ENCODE measurements at places on chromosomes 2 and 18. TPM values are rescaled to one million over a fixed set of nuclear protein-coding genes. Genes with fewer than 3 reads are reported as not detected.

DNA sequence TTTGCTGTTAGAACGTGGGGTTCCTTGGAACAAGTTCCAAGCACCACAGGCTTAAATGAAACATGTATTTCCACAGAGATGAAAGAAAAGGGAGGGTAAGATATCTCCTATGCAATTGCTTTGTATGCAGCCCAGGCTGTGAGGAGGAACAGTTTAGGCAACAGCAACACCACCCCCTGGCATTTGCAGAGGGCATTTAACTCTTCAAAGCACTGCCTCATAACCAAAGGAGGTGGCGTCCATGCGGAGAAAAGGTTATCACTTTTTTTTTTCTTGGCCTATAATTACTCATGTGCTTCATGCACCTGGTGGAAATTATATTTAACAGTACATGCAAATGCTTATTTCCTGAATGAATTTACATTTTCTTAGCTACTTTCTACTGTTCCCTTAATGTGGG is 286.0 kb downstream of the LPIN1 start:
- no peak for DNase-seq
- H3K27me3 ChIP-seq: no peaks in the 10 kb centered on the region
- H3K27ac ChIP-seq: no peak overlapping the region
- peaks cover 3% of the 10 kb centered on the region for H3K36me3 ChIP-seq
- no peak overlapping the region for H3K4me3 ChIP-seq
- no peaks in the 10 kb centered on the region for H3K4me1 ChIP-seq

DNA sequence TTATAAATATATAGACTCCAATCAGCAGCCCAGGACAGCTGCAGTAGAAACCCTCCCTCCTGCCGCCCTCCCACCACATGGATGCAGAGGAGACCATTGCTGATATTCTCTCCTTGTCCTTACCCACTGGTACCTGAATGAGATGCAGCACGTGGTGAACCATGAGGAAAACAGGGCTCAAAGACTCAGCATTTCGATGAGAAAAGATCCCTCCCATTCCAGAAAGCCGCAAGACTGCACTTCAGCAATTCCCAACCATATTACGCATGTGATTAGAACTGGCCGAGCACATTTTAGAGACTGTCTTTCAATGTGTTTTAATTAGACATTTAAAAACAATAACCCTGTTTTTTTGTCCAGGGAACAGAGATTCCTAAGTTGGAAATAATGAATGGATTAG is 125.5 kb downstream of the NRP2 start:
- peaks cover 7% of the 10 kb centered on the region for H3K4me1 ChIP-seq
- H3K4me3 ChIP-seq: no peak overlapping the region
- no peak overlapping the region for H3K27ac ChIP-seq
- DNase-seq: no peak
- no peaks in the 10 kb centered on the region for H3K36me3 ChIP-seq
- H3K27me3 ChIP-seq: no peaks in the 10 kb centered on the region

Gene C2orf66
- 0.23 TPM for total RNA-seq

Gene PARD6G
- 28.3 TPM for total RNA-seq

- peaks cover 22% of the 10 kb centered on the region for H3K4me1 ChIP-seq
- H3K36me3 ChIP-seq: no peaks in the 10 kb centered on the region
- no peak overlapping the region for H3K4me3 ChIP-seq
- no peak for DNase-seq
Measured at GRCh38 chr2:200081811-200082210, 126.4 kb downstream of the MAIP1 start.

Gene SP100
- not detected for total RNA-seq

DNA sequence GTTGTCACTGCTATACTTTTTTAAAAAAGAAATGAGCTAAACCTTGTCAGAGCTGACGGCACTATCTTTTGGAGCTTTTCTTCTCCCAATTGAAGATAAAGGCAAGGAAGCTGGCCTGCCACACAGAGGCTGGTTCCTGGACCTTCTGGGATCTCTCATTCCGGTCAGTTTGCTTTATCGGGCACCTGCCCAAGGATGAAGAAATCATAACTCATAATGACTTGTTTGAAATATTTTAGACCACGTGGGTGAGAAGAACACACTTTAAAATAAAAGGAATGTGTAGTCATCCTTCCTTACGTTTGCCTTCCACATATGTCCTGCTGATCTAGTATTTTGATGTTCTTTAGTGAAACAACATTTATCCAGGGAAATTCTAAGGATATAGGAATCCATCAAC is 535.7 kb downstream of the DCC start:
- no peaks in the 10 kb centered on the region for H3K36me3 ChIP-seq
- no peaks in the 10 kb centered on the region for H3K4me1 ChIP-seq
- no peaks in the 10 kb centered on the region for H3K27me3 ChIP-seq

Gene OTOS
- not detected for total RNA-seq

DNA sequence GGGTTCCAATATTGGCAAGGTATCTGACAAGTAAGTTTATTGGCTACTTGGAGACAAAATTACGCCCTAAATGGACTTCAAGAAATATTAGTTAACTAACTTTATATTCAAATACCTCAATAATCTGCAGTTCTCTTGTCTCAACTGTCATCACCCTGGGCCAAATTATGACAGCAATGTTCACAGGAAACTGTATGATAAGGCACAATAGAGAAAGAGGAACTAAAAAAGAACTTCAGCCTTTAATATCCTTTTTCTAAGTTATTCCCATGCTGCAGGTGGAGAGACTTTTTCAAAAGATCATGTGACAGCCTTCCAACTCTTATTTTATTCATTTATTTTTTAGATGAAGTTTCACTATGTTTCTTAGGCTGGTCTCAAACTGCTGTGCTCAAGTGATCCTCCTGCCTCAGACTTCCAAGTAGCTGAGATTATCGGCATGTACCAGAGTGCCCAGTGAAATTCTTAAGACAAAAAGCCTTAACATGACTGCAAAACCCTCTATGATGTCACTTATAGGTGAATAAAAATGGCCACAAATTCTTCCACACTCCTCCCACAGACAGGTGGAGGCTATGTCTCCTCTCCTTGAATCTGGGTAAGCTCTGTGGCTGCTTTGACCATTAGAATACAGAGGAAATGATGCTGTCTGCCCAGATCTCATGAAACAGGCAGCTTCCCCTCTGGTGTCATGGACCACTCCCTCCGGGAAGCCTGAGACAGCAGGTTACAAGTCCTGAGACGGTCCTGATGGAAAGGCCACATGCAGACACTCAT is 211.0 kb downstream of the TGIF1 start:
- no peak overlapping the region for H3K4me3 ChIP-seq
- DNase-seq: no peak
- no peaks in the 10 kb centered on the region for H3K36me3 ChIP-seq
- no peaks in the 10 kb centered on the region for H3K27me3 ChIP-seq

DNA sequence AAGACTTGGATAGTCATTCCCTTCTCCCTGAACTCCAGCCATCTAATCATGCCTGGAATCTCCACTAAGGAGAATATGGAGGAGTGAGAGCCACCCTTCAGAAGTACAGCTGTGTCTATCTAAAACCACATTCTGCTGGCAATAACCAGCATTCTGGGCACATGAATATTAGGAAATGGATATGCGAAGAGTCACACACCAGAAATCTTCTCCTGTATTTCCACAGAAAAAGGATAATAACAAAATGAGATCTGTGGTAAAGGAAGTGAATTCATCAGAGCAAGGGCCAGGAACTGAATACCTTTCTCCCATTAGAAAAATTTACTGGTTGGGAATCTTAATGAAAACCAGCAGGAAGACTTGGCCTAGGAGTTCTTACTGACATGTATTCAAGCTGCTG is 218.8 kb downstream of the SCG2 start:
- no peak overlapping the region for H3K27ac ChIP-seq
- no peaks in the 10 kb centered on the region for H3K36me3 ChIP-seq
- H3K4me3 ChIP-seq: no peak overlapping the region
- no peaks in the 10 kb centered on the region for H3K27me3 ChIP-seq
- DNase-seq: no peak

- peaks cover 39% of the 10 kb centered on the region for H3K4me1 ChIP-seq
- no peaks in the 10 kb centered on the region for H3K36me3 ChIP-seq
- H3K4me3 ChIP-seq: peak overlapping the region; percentile 82
- no peak for DNase-seq
- peaks cover 77% of the 10 kb centered on the region for H3K27me3 ChIP-seq
- H3K27ac ChIP-seq: no peak overlapping the region
Measured at GRCh38 chr2:70552501-70553333, 909 bp downstream of the TGFA start.

DNA sequence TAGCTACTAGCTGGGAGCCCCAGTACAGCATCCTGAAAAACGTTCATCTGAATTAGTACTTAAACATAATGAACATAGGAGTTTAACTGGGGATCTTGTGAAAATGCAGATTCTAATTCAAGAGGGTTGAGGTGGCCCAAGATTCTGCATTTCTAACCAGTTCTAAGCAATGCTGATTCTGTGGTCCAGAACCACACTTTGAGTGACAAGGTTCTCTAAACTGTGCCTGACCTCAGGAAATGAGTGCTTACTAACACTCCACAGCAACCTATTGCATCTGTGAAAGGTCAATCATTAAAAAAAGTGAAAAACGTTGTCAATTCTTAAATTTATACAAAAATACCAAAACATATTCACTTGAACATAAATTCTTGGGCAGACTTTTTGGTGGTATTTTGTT is 157.1 kb upstream of the ZFP36L2 start:
- H3K36me3 ChIP-seq: no peaks in the 10 kb centered on the region
- no peaks in the 10 kb centered on the region for H3K27me3 ChIP-seq
- DNase-seq: no peak
- no peaks in the 10 kb centered on the region for H3K4me1 ChIP-seq

DNA sequence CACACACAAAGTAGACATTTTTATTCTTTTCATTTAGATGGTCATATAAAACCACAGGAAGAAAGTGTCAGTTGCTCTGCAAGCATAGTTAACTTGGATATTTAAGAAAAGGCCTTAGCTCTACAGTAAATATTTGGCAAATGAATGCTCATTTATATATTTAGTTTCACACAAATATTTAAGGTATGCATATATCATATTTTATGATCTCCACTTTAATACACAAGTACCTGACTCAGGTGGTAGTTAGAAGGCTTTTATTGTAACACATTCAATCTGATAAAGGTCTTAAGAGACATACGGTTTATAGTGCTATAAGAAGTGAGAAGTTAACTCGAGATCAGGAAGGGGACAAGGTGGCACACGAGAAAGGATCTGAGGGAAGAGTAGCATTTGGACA is 363.1 kb downstream of the NBAS start:
- peaks cover 8% of the 10 kb centered on the region for H3K36me3 ChIP-seq
- H3K4me3 ChIP-seq: no peak overlapping the region
- no peak overlapping the region for H3K27ac ChIP-seq
- H3K4me1 ChIP-seq: no peaks in the 10 kb centered on the region
- no peak for DNase-seq

- DNase-seq: no peak
- no peak overlapping the region for H3K4me3 ChIP-seq
- peak overlapping the region; percentile 37 for H3K27ac ChIP-seq
- H3K27me3 ChIP-seq: no peaks in the 10 kb centered on the region
Measured at GRCh38 chr2:58063641-58064040, 17.0 kb downstream of the VRK2 start.

Gene TBR1
- 0.09 TPM for total RNA-seq

- no peaks in the 10 kb centered on the region for H3K36me3 ChIP-seq
- peaks cover 9% of the 10 kb centered on the region for H3K4me1 ChIP-seq
- H3K27ac ChIP-seq: no peak overlapping the region
- peaks cover 2% of the 10 kb centered on the region for H3K27me3 ChIP-seq
- no peak overlapping the region for H3K4me3 ChIP-seq
Measured at GRCh38 chr2:112881217-112881985, 29.6 kb upstream of the IL37 start.

Gene TACR1
- total RNA-seq: 0.16 TPM

GRCh38 chr2:182379241-182379640 is 47.6 kb downstream of the PDE1A start:
- H3K4me3 ChIP-seq: no peak overlapping the region
- DNase-seq: no peak
- no peaks in the 10 kb centered on the region for H3K27me3 ChIP-seq

- H3K4me1 ChIP-seq: peaks cover 47% of the 10 kb centered on the region
- no peaks in the 10 kb centered on the region for H3K36me3 ChIP-seq
- DNase-seq: no peak
- no peaks in the 10 kb centered on the region for H3K27me3 ChIP-seq
Measured at GRCh38 chr18:44826418-44827259, 146.0 kb downstream of the SETBP1 start.

Gene RETREG2
- total RNA-seq: 84.6 TPM

DNA sequence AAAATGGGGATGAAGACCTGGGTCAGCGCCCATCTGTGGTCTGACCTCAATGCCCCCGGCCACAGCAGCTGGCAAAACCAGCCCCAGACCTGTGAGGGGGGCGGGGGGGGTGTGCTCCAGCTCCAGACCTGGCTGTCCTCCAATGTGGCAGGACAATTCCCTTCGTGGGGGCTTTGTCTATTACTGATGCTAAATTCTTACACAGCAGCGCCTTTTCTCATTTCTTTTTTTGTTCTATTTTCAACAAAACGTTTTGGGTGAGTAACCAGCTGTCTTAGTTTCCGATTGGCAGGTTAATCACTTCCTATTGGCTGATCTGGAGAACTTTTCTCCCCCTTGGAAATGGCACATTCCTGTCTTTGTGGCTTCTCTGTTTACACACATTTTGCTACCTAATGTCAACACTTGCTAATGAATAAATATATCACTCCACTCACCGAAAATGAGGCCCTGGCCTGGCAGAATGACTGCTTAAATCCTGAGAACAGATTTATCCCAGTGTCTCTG is 4.4 kb downstream of the SMAD7 start:
- H3K27ac ChIP-seq: no peak overlapping the region
- peaks cover 40% of the 10 kb centered on the region for H3K4me1 ChIP-seq
- no peaks in the 10 kb centered on the region for H3K36me3 ChIP-seq
- no peak for DNase-seq

GRCh38 chr2:59032499-59032898 is 791.4 kb upstream of the FANCL start:
- no peaks in the 10 kb centered on the region for H3K27me3 ChIP-seq
- H3K4me1 ChIP-seq: no peaks in the 10 kb centered on the region
- H3K27ac ChIP-seq: no peak overlapping the region
- no peak overlapping the region for H3K4me3 ChIP-seq
- H3K36me3 ChIP-seq: no peaks in the 10 kb centered on the region

DNA sequence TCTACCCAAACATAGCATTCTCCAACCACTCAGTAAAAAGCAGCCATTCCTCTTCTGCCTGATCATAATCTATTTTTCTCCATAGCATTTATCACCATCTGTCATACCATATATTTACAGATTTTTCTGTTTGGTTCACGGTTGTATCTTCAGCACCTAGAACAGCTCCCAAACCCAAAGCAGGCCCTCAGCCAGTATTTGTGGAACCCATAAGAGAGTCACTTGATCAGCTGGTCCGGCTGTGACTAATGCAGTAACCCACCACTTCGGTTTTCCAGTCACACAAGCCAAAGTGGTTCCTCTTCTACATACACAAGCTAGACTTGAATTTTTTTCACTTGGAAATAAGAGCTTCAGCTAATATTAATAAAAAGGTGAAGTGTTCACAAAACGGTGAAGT is 511.6 kb upstream of the CELF4 start:
- peaks cover 10% of the 10 kb centered on the region for H3K27me3 ChIP-seq
- H3K27ac ChIP-seq: no peak overlapping the region
- H3K4me1 ChIP-seq: no peaks in the 10 kb centered on the region
- no peaks in the 10 kb centered on the region for H3K36me3 ChIP-seq
- DNase-seq: no peak

All from neural crest cell (in vitro differentiated cells).